ENCODE measurements at places on chromosomes 6 and 20.

GRCh38 chr6:47117314-47117713 is 75.2 kb upstream of the ADGRF1 start:
- no peak for DNase-seq

- no peak for DNase-seq
Measured at GRCh38 chr6:90233994-90234393, 62.6 kb downstream of the BACH2 start.

DNA sequence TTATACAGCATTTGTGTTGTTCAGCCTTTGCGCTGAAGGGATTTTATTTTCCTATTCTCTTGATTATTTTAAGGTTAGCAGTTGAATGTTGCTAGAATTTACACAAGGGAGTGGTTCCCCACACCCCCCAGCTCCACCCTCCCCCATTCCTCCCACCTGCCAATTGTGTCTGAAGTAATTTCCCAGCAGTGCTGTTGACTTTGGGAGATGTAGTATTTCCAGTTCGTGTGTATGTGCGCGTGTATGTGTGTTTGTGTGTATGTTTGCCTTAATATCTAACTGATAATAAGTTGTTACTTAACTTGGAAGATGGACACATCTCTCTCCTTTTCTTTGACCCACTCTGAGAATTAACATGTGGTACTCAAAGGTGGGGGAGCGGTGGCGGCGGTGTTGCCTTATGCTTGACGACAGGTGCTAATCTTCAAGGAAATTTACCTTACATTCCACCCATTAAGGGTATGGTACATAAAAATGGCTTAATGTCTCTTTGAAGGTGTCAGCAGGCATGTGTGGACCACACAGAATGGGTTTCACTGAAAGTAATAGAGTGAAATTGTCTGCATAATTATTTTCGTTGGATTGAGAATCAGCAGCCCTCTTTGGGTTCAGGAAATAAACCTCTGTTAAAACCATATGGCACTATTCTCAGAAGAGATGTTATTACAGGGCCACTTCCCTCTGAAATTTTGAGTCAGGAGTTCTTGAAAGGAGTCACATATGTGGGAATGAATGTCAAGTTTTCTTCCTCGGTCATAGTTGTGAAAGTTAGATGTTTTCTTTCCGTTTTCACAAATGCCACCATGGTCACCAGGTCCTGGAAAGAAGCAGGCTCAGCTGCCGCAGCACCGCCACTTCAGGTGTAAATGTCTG is 95.6 kb upstream of the SUPT3H start:
- no peak for DNase-seq

DNA sequence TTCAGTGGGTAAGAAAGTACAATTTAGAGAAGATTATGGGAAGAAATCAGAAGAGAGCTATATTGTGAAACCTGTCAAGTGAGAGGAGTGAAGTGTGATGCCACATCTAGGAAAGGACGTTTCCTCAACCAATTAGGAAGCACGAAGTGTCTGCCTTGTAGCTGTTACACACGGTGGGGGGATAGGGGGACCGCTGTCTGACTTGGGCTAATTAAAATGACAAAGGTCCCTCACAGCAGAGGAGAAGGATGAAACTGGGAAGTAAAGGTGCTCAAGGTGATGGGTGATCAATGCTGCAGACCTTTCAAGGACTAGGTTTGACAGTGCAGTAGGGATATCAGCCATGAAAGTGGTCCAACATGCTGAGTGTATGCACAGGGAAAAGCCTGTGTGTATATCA is 181.1 kb upstream of the PRSS16 start:
- no peak for DNase-seq

DNA sequence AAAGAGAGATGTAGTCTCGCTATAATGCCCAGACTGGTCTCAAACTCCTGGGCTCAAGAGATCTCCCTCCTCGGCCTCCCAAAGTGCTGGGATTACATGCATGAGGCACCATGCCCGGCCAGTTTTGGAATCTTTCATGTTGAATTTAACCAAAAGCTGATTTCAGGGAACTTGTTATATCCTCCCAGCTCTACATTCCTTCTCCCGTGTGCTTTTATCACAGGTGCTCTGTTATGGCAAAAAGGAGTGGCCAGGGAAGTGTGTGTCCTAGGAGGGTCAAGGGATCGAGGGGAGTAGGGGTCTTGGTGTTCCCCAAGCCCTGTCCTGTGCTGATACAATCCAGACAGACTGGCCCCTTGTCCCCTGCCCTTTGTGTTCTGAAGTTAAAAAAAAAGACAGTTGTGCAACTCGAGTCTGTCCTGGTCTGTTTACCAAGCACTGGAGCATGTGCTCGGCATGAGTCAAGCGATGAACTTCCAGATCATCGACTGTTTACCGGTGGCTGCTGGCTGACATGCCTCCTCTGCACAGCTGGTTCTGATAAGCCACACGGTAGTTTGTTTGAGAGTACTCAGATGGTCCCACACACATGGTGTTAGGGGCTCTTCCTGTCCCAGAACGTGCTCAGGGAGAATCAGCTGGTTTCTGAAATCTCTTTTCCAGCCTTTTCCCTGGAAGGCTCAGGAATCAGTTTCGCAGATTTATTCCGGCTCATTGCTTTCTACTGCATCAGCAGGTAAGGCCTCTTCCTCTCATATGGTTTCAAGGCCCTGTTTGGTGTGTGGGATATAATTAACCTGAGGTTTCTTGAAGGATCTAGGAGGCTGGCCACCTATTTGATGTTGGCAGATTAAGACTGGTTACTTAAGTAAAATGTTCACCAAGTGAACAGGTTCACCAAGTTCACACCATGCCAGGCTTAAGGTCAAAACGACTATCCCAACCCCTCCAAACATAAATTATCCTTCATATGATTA is 52.6 kb upstream of the NAA20 start:
- DNase-seq = no peak

Measured in neuronal stem cell (in vitro differentiated cells).